LNCaP clone FGC (cell line): ENCODE measurements at places on chromosomes 16 and 17.

- no peak for DNase-seq
Observed at GRCh38 chr17:45361976-45362375, 45.2 kb upstream of the MAP3K14 start.

GRCh38 chr17:68424203-68424602, 33.1 kb downstream of the WIPI1 start:
- DNase-seq: no peak

DNA sequence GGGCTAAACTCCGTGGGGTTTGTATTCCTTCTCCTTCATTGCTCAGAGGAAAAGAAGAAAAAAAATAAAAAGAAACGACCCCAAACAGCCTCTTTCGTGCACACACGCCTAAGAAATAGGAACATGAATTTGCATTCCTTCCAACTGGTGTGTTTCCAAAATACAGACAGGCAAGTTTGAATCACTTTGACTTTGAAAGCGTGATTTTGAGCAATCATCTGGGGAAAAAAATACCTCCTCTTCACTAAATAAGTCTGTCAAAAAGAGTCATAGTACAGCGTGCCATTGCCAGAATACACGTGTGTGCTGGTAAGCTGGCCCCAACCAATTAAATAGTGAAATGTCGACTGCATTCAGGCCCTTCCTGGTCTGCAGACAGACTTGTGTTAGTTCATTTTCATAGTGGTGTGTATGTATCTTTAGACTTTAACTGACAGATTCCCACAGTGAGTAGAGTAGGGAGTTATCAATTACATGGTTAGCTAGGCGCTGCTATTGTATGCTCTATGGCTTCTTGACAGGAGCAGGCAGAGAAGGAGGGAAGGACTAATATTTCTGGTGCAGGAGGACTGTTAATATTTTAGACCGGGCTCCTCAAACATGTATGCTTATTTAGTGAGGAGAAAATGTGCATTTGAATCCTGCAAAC, 618.3 kb downstream of the MAF start:
- DNase-seq: no peak

- no peak for DNase-seq
Observed at GRCh38 chr16:12349936-12350850, 373.7 kb downstream of the SNX29 start.

DNA sequence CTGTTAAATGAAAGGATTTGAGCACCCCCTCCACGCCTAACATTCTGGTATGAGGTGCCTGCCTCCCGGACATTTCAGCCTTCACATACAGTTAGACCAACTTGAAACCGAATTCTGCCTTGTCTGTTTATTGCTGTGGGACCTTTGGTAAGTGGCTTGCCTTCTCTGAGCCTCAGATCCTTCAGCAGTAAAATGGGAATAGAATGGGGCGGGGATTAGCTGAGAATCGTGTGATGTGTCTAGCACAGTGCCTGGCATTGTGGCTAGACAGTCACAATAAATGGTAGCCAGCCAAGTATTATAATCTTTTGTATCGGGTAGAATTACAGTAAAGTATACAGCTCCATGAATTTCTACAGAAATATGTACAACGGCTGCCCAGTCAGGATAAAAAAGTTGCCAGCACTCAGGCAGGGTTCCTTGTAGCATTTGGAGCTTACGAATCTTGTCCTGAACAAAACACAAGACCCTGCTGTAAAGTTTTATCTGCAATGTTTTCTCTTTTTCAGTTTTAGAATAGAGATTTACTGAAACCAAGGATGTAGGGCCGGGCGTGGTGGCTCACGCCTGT, 786 bp downstream of the TMC7 start:
- DNase-seq: no peak

DNA sequence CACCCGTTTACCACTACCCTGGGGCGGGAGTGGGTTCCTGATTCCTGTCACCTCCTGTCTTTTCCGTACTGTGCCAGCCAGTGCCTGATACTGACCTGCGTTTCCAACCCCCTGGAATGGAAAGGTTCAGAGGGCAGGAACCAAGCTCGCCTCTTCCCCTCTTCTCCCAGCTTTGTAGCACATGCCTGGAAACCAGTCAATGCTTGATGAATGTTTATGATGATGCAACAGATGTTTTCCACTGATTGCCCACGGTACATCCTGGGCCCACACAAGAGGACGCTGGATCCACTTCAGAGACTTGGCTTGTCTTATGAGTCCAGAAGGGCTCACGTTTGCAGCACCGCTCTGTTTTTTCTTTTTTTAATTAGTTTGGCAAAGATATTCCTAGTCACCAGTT, 262.0 kb downstream of the CPPED1 start:
- no peak for DNase-seq

GRCh38 chr17:17552351-17553216, 38.9 kb downstream of the PEMT start:
- DNase-seq: no peak

DNA sequence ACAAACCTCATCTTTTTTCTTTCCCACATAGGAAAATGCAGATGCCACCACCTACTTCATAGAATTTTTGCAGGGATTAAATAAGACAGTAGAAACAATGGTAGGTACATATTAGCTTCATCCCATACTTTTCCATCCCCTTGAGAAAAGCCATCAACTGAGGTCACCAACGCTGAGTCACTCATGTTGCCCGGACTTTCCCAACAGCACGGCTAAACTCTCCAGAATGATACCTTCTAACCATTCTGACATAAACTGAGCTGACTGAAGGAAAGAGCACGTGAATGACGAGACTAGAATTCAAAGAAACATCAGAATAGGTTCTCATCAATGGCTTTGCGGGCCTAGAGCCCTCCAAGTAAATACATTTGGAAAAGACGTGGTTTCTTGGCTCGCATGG, 146.0 kb upstream of the RCVRN start:
- no peak for DNase-seq
